ENCODE measurements at places on chromosomes 5 and 9.

GRCh38 chr9:134539586-134540194 is 101.9 kb upstream of the COL5A1 start:
- no peak for DNase-seq

DNA sequence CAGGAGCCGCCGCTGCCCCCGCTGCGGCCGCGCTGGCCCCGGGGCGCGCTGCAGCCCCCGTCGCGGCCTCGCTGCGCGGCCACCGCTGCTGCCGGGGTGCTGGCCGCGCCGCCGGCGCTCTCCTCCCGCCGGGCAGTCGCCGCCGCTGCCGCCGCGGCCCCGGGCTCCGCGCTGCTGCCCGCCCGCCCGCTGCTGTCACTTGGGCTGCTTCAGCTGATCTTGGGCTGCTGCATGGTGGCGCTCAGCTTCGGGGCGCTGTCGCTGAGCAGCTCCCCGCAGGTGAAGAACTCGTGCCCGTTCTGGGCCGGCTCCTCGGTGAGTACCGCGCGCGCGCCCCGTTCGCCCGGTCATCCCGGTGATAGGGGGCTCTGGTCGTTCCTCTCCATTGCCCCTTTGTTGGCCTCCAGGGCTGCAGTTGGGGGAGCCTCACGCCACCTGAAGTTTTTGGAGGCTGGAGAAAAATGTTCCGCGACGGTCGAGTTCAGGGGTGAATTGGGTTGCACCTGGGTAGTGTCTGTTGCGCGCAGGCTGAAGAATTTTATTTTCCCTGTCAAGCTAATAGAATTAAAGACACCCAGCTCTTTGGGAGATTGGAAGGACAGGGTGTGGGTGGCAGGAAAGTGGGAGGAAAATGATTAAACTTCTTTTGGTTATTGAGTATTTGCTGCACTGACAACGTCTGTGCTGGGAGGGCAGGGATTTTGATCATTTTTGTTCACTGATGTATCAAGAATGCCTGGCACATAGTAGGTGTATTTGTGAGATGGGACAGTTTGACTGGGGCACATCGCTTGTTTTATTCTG is 596 bp downstream of the ENTREP1 start:
- DNase-seq: no peak

- no peak for DNase-seq
These were observed 284.8 kb downstream of the ADGRV1 start for GRCh38 chr5:90843443-90843842.

GRCh38 chr5:154757814-154758406 is 2.7 kb downstream of the LARP1 start:
- DNase-seq: no peak

DNA sequence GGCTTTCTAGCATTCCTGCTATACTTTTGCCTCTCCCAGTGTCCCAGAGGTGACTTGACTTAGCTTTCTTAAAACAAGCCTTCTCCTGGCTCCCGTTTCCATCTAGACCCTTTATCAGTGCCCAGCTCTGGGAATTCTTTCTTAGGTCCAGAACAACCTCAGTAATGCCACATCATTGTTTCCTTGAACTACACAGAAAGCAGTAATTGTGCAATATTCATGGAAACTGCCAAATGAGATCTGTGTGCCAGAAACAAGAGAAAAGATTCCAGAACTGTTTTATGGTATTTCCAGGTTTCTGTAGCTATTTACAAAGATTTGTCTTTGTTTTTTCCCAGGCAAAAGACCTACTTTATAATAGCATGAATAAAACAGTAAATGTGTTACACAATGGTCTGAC is 391.3 kb downstream of the SLCO4C1 start:
- DNase-seq: no peak

DNA sequence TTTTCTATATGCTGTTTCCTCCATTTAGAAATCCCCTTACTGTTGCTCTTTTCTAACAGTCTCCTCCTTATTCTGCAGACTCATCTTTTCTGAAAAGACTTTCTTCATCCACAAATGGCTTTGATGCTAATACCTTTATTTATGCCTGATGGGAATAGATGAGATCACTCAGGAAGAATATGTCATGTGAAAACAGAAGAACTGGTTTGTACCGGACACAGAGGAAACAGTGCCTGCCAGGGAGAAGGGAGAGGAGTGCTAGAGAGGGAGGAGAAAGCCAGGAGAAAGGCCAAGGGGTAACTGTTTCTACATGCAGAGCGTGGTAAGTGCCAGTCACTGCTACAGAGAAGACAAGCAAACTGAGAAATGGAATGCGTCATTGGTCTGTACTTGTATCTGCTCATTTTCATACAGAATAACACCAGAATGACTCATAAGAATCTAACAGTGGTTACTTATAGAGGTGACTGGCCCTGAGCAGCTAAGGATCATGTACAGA is 45.9 kb upstream of the PJA2 start:
- DNase-seq: peak; percentile 1

- no peak for DNase-seq
These were observed 73.8 kb downstream of the TRIO start for GRCh38 chr5:14216902-14217301.

DNA sequence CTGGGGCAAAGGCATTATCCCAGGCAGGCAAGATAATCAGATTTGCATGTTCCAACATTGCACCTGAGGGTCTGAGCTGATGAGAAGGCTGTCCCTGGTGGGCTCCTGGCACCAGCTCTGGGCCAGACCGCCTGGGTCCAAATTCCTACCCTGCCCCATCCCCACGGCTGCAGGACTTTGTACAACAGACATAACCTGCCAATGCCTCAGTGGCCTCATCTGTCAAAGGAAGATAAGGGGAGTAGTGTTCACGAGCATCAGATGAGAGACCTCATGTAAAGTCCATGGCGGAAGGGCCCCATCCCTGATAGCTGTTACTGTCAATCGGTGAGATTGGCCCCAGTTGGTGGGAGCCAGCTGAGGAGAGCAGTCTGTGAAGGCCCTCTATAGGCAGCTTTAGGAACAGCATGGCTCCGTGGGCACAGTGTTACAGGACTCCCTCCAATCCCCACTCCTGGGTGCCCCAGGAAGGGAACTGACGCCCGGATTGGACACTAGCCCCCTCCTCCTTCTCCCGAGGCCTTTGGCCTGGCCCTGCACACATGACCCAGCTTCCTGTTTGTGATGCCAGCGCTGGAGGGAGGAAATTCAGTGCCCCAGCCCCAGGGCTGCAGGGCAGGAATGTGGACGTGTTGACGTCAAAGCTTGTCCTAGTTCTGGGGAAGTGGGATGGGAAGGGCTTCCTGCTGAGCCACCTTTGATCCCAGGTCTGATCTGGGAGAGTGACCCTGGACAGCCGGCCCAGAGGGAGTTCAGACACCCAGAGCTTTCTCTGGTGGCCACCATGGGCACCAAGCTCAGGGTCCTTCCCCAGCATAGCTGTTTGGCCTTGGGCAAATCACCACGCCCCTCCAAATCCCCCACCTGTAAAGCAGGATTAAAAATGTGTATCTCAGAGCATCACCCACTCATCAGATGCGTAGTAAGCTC is 56.2 kb downstream of the DUSP1 start:
- no peak for DNase-seq

Data from esophagus squamous epithelium (tissue), 5 donors.